ENCODE measurements at places on chromosomes 4 and X.

- DNase-seq, result no peak
These were observed 29.8 kb upstream of the ZFP42 start for GRCh38 chr4:187965726-187966125.

- no peak for DNase-seq
These were observed 504.3 kb downstream of the RAB28 start for GRCh38 chr4:12979797-12980196.

GRCh38 chr4:65865489-65865888, 195.2 kb upstream of the EPHA5 start:
- no peak for DNase-seq

DNA sequence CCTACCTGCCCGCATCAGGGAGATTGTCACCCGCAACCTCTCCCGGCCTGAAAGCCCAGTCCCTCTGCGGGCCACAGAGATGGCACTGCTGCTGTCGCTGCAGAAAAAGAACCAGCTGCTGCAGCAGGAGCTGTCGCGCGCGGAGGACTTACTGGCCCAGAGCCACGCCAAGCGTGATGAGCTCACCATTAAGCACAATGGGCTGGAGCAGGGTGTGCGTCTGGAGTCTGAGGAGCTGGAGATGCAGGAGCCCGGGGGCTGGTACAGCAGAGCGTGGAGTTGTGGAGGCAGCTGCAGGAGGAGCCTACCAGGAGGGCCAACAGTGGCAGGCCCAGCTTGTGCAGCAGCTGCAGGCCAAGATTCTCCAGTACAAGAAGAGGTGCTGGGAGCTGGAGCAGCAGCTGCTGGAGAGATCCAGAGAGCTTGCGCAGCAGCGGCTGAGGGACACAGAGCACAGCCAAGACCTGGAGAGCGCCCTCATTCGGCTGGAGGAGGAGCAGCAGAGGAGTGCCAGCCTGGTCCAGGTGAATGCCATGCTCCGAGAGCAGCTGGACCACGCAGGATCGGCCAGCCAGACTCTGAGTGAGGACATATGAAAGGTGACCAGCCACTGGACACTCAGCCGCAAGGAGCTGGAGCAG, 11.3 kb downstream of the SMIM10L2A start:
- no peak for DNase-seq

GRCh38 chr4:47930971-47931804, 16.8 kb upstream of the NFXL1 start:
- DNase-seq, result no peak

DNA sequence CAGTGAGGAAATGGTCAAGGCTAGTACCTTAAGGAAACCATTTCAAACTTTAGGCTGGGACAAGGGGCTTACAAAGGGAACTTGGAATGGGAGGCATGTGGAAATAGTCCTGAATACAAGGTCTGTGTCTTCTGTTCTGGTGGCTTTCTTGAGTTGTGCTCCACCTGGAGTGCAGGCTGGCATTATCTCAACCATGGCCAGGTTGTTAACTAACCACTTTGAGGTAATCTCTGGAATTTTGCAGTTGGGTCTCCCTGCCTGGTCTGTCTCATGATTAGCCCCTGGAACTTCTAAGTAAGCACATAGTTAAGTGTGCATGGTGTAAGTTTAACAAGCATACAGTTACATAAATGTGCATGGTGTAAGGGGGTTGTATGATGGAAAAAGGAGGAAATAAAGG, 77.5 kb downstream of the PCDH18 start:
- no peak for DNase-seq

- DNase-seq, result no peak
These were observed 560.4 kb downstream of the ANKRD50 start for GRCh38 chr4:124152132-124152531.

DNA sequence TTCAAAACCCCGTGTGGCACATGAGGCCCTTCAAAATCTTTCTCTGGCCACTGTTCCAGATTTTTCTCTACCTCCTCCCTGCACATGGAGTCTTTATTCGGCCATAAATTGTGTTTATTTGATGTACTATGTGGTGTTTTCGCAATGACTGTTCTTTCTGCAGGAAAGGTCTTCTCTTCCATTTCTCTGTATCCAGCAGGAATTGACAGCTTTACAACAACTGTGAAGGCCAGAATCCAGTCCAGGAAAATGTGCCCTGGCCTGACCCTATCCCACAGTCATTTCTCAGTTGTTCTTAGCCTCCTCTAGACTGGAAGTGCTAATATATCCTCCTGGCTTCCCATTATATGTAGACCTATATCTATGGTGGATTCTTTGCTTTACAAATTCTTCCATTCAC, 191.4 kb downstream of the COL25A1 start:
- DNase-seq, result no peak

DNA sequence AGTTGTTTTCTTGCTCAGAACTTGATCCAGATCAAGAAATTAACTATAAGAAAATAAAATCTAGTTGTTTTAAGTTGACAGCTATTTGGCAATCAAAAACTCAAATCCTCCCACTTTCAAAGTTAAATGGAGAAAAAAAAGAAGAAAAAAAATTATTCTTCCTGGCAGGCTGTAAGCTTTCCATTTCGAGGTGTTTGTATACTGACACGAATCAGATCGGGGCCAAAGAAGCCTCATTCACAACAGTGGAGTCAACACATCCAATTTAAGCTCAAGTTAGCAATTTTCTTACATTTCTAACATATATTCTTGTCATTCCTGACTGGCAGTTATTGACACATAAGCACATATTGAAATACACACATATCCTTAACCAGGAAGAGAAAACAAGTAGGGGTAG, 119.4 kb downstream of the UNC5C start:
- DNase-seq, result no peak

DNA sequence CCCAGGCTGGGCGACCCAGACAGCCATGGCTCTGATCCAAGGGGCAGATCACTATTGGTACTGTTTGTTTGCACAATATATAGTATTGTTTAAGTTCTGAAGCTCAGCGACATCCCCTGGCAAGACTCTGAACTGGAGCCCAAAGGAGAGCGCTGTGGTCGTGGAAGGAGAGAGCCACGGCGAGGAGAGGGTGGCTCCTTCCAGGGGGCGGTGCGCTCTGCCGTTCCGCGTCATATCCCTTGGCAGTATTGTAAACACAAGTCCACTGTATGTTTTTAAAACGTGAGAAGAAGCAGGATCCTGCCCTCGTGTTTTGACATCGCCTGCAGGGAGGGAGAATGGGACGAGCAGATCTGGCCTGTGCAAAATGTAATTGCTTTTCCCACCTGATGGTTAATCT, 185.5 kb downstream of the RAB28 start:
- DNase-seq, result no peak

DNA sequence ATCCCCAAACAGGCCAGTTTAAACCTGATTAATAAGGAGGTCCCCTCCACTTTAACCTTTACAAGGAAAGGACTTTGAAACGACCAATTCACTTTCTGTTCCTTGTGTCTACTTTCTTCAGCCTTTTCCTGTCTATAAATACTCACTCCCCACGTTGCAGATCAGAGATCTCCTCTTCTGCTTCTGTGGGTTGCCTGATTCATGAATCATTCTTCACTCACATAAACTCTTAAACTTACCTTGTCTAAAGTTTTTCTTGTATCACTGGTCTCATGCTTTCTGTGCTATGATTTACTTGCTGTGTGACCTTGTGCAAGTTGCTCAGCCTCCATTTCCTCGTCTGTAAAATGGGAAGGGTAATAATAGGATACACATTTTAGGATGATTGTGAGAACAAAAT, 236.1 kb downstream of the QDPR start:
- no peak for DNase-seq

DNA sequence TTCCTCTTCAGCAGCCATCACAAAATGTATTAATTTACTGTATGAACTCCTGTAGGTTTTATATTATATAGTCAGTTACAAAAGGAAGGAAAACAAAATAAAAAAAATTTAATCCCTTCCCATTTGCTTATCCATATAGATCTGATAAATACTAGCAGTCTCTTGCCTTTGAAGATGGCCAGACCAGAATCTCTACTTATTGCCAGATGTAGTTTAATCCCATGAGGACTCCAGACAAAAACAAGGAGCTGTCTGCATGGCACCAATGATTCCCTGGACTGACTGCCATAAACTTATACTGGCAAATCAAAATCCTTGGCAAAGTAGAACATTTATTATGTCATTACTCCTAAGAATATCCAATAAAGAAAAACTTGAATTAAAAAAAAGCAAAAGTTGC, 223.3 kb upstream of the MAB21L2 start:
- DNase-seq, result no peak
